ENCODE measurements at places on chromosomes 12 and 14. TPM values are rescaled to one million over a fixed set of nuclear protein-coding genes. Genes with fewer than 3 reads are reported as not detected.
A peak's percentile ranks its signal among the peaks of the same experiment; 100 is the strongest.

DNA sequence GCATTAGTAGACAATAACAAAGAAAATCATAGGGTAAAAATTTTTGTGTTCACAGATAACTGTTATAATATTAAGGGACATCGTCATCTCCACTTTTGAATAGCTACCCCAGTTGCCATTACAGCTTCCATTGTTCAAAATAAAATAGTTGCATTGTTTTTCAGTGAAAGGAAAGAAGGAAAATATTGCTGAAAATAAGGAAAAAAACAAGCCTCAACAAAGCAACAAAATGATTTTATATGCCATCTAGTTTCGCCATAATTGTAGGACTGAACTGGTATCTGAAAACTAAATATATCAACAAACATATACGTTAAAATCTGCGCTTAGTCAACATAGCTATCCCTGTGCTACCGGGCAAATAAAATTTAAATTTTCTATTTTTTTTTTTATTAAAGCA, 3.3 kb downstream of the CDK17 start:
- no peaks in the 10 kb centered on the region for H3K27me3 ChIP-seq
- no peak overlapping the region for H3K4me3 ChIP-seq
- DNase-seq: no peak
- H3K36me3 ChIP-seq: no peaks in the 10 kb centered on the region
- H3K27ac ChIP-seq: no peak overlapping the region

Gene CLEC2B
- 5.2 TPM for polyA plus RNA-seq

- H3K4me3 ChIP-seq: no peak overlapping the region
- no peak for DNase-seq
- H3K36me3 ChIP-seq: no peaks in the 10 kb centered on the region
Observed at GRCh38 chr12:38736821-38737220, 168.6 kb downstream of the CPNE8 start.

DNA sequence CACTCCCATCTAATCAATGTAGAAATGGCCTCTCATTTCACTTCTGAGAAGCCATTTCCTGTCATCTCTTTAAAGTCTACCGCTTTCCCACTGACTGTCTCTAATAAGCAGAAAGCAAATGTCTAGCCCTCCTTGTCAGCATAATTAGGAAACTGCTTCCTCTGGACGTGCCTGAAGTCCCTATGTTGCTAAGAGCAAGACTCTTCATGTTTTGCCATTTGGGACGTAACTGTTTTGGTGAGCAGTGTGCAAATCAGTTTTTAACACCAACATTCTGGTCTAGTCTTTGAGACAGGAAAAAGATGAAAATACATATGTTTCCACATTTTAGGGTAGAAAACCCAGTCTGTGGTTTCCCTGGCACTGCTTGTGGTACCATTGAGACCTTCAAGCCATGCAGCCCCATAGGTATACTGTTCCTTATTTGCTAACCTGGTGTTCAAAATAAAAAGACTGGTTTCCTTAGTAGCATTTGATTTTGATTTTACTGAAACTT, 22.2 kb downstream of the IFNG start:
- no peak overlapping the region for H3K27ac ChIP-seq
- H3K4me3 ChIP-seq: no peak overlapping the region
- H3K4me1 ChIP-seq: no peaks in the 10 kb centered on the region
- no peak for DNase-seq
- H3K36me3 ChIP-seq: no peaks in the 10 kb centered on the region
- no peaks in the 10 kb centered on the region for H3K27me3 ChIP-seq

- H3K36me3 ChIP-seq: peaks cover 3% of the 10 kb centered on the region
- peak overlapping the region; percentile 89 for H3K4me3 ChIP-seq
- no peaks in the 10 kb centered on the region for H3K27me3 ChIP-seq
Observed at GRCh38 chr12:10213168-10214135, 775 bp downstream of the GABARAPL1 start.

- H3K27ac ChIP-seq: no peak overlapping the region
- no peak overlapping the region for H3K4me3 ChIP-seq
- no peaks in the 10 kb centered on the region for H3K4me1 ChIP-seq
- H3K36me3 ChIP-seq: peaks cover 12% of the 10 kb centered on the region
Observed at GRCh38 chr14:56603648-56604047, 24.1 kb downstream of the TMEM260 start.

- H3K27me3 ChIP-seq: no peaks in the 10 kb centered on the region
- H3K27ac ChIP-seq: no peak overlapping the region
- no peak overlapping the region for H3K4me3 ChIP-seq
Observed at GRCh38 chr12:89278169-89278568, 74.1 kb downstream of the DUSP6 start.

Measured in large intestine (tissue), 12 donors.